CD4-positive, alpha-beta T cell treated with Interleukin-4 for 1 hour (primary cell): ENCODE measurements at places on chromosomes 4 and X.

GRCh38 chr4:153804722-153805121 is 15.8 kb upstream of the SFRP2 start:
- no peak for DNase-seq

- DNase-seq = no peak
These were observed 22.6 kb downstream of the LAMP2 start for GRCh38 chrX:120446498-120446897.

DNA sequence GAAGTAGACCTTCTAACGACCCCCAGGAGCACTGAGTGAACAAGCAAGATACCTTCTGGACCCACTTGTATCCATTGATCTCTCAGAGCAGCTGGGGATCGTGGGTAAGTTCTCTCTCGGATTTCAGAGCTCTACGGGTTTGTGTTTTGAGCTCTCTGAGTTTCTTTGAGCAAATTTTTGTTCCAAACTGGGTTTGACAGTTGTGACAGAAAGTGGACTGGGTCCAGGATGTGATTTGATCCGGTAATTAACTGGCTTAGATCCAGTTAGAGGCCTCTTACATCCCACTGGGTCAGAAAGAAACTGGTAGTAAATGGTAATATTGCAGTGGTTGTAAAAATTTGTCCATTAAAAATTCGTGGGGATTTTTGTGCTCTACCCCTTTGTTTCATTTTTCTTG is 459.2 kb downstream of the INPP4B start:
- DNase-seq = no peak

- no peak for DNase-seq
These were observed 23.3 kb upstream of the MTM1 start for GRCh38 chrX:150544835-150545770.

GRCh38 chr4:121728066-121728465 is 31.3 kb upstream of the ANXA5 start:
- no peak for DNase-seq

- no peak for DNase-seq
These were observed 17.0 kb downstream of the GSTCD start for GRCh38 chr4:105725623-105726022.

- no peak for DNase-seq
These were observed 213.1 kb downstream of the TRAM1L1 start for GRCh38 chr4:116872308-116872707.

DNA sequence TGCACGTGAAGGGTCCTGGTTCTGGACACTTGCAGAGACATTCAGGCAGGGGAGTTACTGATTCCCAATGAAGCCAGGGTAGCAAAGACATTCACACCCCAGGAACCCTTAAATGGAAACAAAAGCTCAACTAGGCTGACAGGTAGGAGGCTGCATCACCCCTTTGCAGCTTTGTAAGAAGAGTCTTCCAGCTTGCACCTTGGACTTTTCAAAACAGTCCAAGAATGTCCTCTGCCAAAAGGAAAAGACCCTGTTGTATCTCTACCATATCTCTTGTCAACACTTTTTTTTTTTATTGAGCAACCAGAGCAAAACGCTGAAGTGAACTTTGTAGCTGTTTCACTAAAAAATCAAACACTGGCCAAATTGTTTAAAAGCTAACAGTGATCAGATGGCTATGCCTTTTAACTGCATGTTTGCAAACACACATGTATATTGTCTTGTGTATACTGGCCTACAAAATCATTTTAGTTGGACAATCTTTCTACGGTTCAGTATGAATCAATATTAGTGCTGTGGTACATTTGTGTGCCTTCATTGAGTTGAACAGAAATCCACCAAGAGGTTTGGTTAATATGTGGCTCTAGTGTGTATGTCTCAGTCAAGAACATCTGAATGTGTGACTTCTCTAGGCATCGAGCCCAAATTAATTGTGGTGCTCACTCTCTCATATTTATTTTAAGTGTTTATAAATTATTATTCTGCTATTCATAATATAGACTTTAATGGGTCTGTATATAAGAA is 18.5 kb upstream of the WWC2 start:
- DNase-seq = no peak

- DNase-seq = no peak
These were observed 106.2 kb upstream of the SLC34A2 start for GRCh38 chr4:25549413-25549812.

DNA sequence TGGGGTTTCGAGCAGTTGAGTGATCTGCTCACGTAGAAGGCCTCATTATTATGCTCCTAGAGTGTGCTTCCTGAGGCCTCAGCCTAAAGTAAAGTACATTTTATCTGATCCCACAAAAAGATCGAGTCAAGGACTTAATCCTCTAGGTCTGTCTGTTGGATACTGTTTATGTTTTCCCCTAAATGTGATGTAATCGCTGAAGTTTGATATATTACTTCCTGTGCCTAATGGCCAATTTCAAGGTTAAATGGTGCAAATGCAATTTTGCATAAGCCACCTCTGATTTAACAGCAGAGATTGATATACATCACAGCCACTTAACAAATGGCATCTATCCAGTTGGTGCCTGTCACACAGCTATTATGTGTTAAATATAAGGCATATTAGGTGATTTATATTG is 19.4 kb upstream of the SERTM2 start:
- no peak for DNase-seq

- DNase-seq = no peak
These were observed 645.4 kb downstream of the BCOR start for GRCh38 chrX:39452401-39452800.

- DNase-seq = no peak
These were observed 436.0 kb downstream of the IL1RAPL1 start for GRCh38 chrX:29023207-29023606.

GRCh38 chr4:83189631-83190136 is 75.2 kb upstream of the PLAC8 start:
- no peak for DNase-seq

DNA sequence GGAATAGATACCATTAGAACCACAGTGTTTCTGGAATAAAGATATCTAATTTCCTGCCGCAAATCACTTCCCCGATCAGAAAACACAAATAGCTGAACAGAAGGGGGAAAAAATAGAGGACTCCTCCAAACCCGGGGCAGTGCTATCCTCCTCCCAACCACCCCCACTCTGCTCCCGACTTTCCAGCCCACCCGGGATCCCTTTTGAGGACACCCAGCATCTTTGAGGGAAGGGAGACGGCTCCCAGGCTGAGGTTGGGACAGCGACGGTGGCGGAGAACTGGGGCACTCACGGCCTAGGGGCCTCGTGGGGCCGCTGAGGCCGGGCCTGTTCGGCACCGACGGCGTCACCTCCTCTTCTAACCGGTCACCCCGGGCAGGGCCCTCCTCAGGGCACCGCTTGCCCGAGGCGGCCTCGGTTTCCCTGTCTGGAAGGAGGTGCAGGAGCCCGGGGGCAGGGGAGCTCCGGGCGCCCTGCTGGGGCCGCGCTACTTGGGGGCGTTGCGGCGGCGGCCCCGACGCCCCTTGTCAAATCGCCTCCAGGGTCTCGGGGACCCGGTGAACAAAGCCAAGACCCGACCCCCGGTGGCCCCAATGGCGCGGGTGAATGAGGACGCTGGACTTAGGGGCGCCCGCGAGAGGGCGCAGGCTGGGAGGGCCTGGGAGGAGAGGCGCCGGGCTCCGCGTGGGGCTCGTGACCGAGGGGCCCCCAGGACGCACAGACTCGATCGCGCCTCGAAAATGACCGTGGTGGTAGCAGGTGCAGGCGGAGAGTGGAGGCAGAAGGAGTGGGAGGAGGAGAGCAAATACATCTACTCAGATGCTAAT is 6.9 kb upstream of the ARX start:
- DNase-seq = no peak

- DNase-seq = no peak
These were observed 192.7 kb upstream of the LEF1 start for GRCh38 chr4:108361446-108361820.

- no peak for DNase-seq
These were observed 153.6 kb downstream of the AFAP1 start for GRCh38 chr4:7786040-7786439.

- DNase-seq = no peak
These were observed 497 bp downstream of the HPGD start for GRCh38 chr4:174521800-174522182.

DNA sequence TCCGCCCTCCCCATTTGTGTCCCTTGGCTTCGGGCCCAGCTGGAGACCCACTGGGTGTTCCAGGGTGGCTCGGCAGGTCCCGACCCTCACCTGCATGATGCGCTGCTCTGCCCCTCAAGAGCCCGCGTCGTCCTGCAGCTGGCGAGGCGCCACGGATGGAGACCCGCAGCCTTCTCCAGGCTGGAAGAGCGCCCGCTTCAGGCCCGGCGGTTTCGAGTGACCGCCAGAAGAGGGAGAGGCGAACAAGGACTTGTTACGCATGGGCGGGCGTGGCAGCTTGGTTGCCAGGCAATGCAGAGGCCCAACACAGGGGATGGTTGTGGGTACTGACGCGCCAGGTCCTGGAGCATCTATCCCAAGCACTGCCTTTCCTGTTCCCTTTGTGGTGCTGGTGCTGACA is at the start of gene PDCL2:
Gene PDCL2, minus strand, starts transcription at position 232 of the 400 bp plus-strand sequence. Its CDS starts 136 bp downstream, at position 96.
- no peak for DNase-seq

- no peak for DNase-seq
These were observed 104.1 kb downstream of the CPEB2 start for GRCh38 chr4:15106399-15106798.
